ENCODE measurements at places on chromosomes 5 and 9. TPM values are rescaled to one million over a fixed set of nuclear protein-coding genes. Genes with fewer than 3 reads are reported as not detected.

MYMK gene
- total RNA-seq, result not detected

N4BP3 gene
- 5.3 TPM for total RNA-seq

- no peak overlapping the region for H3K27ac ChIP-seq
- peaks cover 30% of the 10 kb centered on the region for H3K36me3 ChIP-seq
- H3K27me3 ChIP-seq, result no peaks in the 10 kb centered on the region
- no peak overlapping the region for H3K4me3 ChIP-seq
- no peak for DNase-seq
Observed at GRCh38 chr5:180289966-180290365, 1.9 kb downstream of the MAPK9 start.

DNA sequence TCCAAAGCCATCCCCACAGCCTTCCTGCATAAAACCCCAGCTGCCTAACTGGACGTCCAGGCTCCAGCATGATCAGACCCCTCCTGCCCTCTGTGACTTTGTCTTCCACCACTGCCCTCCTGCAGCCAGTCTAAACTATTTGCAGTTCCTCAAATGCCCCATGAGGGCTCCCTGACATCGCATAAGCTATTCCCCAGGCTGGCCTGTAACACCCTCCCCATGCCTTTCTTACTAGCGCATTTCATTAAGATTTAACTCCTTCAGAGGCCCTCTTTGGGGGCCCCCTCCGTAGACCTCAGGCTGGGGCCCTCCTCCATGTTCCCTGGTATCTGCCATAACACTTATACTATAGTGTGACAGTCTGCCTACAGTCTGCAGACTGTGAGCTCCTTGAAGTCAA lies 15.5 kb upstream of the SMIM23 start:
- peaks cover 19% of the 10 kb centered on the region for H3K27me3 ChIP-seq
- H3K4me3 ChIP-seq, result no peak overlapping the region
- DNase-seq, result no peak
- no peaks in the 10 kb centered on the region for H3K4me1 ChIP-seq
- H3K36me3 ChIP-seq, result no peaks in the 10 kb centered on the region

GRCh38 chr5:116563736-116564308 lies 10.8 kb downstream of the SEMA6A start:
- no peaks in the 10 kb centered on the region for H3K4me1 ChIP-seq
- DNase-seq, result no peak
- no peaks in the 10 kb centered on the region for H3K36me3 ChIP-seq
- H3K4me3 ChIP-seq, result no peak overlapping the region
- no peak overlapping the region for H3K27ac ChIP-seq
- peaks cover under 1% of the 10 kb centered on the region for H3K27me3 ChIP-seq

DNA sequence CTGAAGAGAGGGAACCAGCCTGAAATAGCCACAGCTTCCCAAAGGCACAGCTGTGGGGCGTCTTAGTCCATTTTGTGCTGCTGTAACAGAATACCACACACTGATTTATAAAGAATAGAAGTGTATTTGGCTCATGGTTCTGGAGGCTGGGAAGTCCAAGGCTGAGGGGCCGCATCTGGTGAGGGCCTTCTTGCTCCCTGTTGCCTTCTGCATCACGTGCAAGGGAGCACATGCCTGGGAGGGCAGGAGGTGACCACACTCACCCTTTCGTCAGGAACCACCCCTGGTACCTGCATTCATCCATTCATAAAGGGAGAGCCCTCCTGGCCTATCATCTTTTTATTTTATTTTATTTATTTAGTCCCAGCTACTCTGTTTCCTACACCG lies 10.4 kb downstream of the PLPP7 start:
- DNase-seq, result no peak
- no peak overlapping the region for H3K4me3 ChIP-seq
- H3K27me3 ChIP-seq, result peaks cover 4% of the 10 kb centered on the region
- no peaks in the 10 kb centered on the region for H3K36me3 ChIP-seq
